Mucosa of descending colon (tissue), 3 donors: ENCODE measurements at places on chromosomes 7 and 10.

GRCh38 chr10:4343091-4343490 is 482.9 kb upstream of the AKR1E2 start:
- DNase-seq: no peak

DNA sequence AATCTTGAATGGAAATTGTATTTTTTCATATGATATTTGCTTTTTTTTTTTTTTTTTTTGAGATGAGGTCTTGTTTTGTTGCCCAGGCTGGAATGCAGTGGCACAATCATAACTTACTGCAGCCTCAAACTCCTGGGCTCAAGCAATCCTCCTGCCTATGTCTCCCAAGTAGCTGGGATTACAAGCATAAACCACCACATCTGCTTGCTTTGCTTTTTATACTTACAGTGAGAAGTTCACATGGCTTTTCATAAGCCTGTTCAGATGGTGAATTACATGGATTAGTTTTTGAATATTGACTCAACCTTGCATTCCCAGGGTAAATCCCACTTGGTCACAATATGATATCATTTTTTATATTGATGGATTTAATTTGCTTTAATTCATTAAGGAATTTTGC is 22.0 kb downstream of the LRRD1 start:
- no peak for DNase-seq

GRCh38 chr7:55367283-55367840 is 2.2 kb downstream of the LANCL2 start:
- peak; percentile 26 for DNase-seq

DNA sequence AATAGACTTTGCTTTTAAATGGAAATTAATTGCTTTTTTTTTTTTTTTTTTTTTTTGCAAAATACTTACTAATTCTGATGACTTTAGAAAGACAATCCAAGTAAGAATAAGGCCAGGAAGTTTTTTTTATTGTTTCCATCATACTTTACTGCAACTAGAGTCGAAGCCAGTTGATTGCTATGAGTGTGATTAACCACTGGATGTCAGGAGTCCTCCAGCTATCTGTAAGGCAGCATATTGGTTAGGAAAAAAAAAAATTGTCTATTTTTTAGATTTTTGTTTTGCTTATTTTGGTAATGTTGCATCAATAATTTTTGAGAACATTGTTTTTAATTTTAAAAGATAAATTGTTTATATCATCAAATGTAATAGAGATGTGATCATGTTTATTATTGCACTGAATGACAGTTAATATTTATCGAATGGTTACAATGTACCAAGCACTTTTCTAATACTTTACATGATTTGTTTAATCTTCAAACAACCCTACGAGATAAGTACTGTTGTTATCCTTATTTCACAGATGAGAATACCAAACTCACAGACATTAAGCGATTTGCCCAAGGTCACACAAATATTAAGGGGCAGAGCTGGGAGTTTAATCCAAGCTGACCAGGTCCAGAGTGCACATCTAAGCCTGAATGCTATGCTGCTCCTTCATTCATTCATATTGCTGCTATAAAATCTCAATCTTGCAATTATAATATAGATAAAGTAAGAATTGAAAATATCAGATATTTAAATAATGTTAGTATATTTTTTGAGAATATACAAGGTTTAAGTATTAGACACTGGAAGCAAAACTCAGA is 19.9 kb upstream of the LMOD2 start:
- DNase-seq: no peak

DNA sequence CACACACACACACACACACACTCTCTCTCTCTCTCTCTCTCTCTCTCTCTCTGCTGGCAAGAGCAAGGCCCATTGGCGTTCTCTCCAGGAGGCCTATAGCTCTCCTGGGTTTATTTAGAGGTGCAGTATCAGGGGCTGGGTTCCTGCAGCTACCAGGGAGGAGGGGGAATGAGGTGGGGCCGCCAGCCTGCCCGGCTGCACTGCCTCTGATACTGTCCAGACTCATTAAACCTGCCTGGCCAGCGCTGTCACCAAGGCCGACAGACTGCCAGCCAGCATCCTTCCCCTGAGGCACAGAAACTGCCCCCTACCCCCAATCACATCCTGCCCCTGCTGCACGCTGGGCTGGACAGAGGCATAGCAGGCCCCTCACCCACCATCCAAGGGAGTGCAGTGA is 4.3 kb downstream of the PRRT4 start:
- DNase-seq: no peak

DNA sequence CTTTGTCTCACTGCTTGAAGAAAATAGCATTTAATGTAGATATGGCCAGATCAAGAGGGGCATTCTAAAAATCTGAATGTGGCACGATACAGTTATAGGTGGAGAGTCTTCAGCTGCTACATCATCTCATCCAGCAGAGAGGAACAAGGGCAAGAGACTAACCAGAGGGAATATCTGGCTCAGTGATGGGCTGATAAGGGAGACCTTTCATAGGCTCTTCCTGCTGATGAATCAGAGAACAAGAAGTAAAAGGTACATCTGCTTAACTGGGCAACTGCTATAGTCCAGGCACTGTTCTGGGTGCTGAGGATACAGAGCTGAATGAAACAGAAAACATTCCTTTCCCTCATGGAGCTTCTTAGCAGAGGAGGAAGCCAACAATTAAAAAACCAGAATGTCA is 37.9 kb downstream of the PIP4K2A start:
- no peak for DNase-seq

DNA sequence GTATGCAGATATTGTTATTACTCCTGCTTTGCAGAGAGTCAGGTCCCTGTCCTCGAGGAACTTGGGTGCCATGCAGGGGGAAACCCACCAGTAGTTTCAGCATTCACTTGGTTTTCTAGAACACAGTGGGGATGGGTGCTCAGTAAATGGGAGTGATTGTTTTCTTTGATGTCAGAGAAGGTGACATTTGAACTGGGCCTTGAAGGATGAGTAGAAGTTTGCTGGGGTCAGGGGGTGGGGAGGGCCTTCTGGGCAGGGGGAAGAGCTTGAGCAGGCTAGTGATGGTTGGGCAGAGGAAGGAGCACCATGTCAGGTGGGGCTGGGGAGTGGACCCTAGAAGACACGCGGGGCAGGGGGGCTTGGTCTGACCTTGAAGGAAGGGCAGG is 5.9 kb downstream of the ADAMTS14 start:
- no peak for DNase-seq

DNA sequence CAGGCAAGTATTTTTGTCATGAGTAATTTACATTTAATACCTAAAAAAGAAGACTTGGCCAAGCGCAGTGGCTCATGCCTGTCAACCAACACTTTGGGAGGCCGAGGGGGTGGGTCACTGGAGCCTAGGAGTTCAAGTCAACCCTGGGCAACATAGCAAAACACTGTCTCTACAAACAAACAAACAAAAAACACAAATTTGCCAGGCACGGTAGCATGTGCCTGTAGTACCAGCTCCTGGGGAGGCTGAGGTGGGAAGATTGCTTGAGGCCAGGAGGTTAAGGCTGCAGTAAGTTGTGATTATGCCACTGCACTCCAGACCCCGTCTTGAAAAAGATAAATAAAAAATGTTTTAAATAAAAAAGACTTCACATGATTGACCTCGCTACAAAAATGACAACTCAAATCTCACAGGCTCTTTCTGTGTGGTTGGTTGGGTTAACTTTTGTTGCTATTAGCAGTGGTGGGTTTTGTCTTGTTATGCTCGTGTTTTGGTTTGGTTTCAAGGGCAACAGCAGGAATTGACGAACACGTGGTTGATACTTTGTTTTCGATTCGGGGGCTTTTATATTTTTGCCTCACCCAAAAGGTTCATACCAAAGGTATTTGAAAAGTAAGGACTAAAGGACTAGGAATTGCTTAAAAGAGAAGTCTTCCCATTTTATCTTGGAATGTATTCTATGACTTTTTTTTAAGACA is 227.2 kb upstream of the MKLN1 start:
- no peak for DNase-seq

DNA sequence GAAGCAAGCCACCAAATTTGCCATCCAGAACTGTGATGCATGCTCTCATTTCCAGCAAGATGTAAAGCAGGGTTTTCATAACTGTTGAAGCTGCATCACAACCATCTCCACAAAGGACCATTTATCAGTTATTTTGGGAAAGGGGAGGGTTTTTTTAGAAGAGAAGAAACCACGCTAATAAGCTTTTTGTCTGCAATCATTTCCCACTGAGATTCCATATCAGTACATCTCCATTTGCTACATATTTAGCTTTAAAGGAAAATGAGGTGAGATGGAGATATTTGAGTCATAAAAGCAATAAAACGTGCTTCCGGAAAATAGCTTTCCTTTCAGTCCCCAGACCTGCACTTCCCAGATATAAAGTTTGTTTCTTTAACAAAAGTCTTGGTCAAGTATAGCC is 258.2 kb downstream of the FRMD4A start:
- no peak for DNase-seq

GRCh38 chr10:89147256-89147655 is 59.9 kb downstream of the CH25H start:
- DNase-seq: no peak
